ENCODE measurements at places on chromosomes 5 and 9.

- DNase-seq, result peak; percentile 28
These were observed 15.4 kb downstream of the CCL28 start for GRCh38 chr5:43396762-43397304.

- no peak for DNase-seq
These were observed 96.5 kb downstream of the JAKMIP2 start for GRCh38 chr5:147685993-147686392.

- DNase-seq, result peak; percentile 16
These were observed 25.8 kb upstream of the HMCN2 start for GRCh38 chr9:130239741-130240241.

- DNase-seq, result peak; percentile 46
These were observed 49.8 kb upstream of the ANGPTL2 start for GRCh38 chr9:127172066-127172707.

GRCh38 chr9:76086539-76086938 lies 196.1 kb downstream of the PCSK5 start:
- DNase-seq, result peak; percentile 9

DNA sequence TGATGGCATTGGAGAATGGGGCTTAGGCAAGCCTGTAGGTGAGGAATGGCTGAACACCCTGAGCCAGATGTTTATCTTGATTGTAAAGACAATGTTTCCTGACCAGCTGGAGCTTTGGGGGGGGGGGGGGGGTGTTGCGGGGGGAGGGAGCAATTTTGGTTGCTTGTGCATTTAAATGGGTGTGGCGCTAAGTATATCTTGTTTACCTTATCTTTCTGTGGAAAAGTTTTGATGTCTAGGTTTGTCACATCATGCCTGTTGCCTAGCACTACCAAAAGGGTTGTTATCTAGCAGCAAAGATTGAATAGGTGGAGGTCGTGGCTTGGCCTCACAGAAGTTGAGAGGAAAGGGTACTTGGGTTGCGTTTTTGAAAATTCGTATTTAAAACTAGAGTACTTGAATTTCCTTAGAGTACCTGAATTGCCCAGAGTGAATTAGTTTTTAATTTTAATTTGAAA lies 1.3 kb downstream of the SMAD5 start:
- no peak for DNase-seq

- no peak for DNase-seq
These were observed 523.1 kb downstream of the EFNA5 start for GRCh38 chr5:107147589-107147988.

GRCh38 chr5:74763504-74763903 lies 3.4 kb downstream of the GFM2 start:
- peak; percentile 5 for DNase-seq

- no peak for DNase-seq
These were observed 607 bp downstream of the UHRF2 start for GRCh38 chr9:6413365-6414246.

GRCh38 chr5:19733612-19734495 lies 254.1 kb downstream of the CDH18 start:
- DNase-seq, result no peak

- no peak for DNase-seq
These were observed 35.9 kb upstream of the HRH2 start for GRCh38 chr5:175621971-175622370.

GRCh38 chr9:102237520-102237919 lies 499.1 kb upstream of the GRIN3A start:
- DNase-seq, result no peak

DNA sequence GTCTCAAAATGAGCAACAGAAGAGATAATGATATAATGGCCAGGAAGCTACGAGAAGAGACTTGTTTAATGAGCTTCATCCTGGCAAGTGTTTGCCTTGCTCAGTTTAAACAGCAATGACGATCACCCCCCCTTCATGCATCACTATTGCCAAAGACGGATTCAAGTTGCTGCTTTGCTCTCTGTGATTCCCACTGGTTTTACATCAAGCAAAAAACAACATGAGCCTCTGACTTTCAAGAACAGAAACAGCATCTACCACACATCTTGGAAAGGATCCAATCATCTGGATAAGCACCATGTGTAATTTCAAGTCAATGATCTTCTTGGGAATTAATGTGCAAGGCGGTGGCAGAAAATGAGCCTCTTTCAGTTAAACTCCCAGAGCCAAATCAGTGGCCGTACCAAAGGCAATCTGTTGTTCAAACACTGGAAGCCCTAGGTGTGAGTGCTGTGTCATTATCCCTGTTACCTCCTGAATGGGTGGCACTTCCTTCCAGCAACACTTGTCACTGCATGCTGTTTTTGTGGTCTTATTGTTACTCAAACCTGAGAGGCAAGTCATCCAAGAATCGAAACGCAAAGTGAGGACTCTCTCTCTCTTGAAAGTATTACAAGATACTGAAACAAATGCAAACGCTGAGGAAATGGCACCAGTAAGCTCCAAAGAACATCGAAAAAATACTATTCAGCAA lies 72.8 kb downstream of the MED27 start:
- peak; percentile 38 for DNase-seq

- peak; percentile 69 for DNase-seq
These were observed 275.9 kb upstream of the WWC1 start for GRCh38 chr5:168015506-168015905.

GRCh38 chr9:97567894-97568202 lies 65.3 kb downstream of the TSTD2 start:
- no peak for DNase-seq

DNA sequence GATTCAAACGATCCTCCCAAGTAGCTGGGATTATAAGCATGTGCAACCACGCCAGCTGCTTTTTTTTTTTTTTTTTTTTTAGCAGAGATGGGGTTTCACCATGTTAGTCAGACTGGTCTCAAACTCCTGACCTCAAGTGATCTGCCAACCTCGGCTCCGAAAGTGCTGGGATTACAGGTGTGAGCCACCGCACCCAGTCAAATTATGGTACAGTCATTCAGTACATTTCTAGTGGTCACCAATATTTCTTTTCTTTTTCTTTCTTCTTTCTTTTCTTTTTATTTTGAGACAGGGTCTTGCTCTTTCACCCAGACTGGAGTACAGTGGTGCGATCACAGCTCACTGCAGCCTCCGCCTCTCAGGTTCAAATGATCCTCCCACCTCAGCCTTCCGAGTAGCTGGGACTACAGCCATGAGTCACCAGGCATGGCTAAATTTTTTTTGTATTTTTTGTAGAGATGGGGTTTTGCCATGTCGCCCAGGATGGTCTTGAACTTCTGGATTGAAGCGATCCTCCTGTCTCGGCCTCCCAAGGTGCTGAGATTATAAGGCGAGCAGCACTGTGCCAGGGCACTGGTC lies 25.4 kb upstream of the DCP2 start:
- DNase-seq, result no peak

GRCh38 chr5:36073595-36074216 lies 7.0 kb upstream of the UGT3A2 start:
- no peak for DNase-seq

DNA sequence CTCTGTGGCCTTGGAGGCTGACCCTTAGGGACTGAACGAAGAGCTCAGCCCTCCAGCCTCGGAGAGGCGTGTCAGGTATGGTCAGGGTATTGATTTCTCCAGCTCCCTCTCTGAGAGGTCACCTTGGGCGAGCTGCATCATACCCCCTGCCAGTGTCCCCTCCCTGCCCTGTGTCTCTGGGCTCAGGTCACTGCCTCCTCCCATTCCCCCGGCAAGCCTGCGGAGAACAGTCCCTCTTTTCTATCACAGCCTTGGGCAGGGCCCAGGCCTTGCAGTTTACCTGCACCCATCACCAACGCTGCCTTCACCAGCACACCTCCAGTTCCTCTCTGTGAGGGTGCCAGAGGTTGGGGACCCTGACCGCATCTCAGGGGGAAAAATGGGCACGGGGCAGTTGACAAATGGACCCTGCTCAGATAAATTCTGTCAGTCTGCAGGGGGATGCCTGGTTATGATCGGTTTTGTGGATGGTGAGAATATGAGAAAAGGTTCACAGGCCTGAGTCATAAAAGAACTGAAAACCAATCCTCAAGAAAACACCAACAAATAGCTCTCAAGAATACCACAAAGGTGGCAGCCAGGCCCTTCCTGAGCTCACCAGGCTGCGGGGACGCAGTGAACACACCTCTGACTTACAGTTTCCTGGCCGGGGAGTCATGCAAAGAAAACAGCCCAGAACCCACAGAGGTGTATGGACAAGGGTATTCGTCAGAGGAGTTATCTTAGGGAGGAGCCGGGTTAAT lies 24.7 kb upstream of the RXRA start:
- no peak for DNase-seq

- peak; percentile 29 for DNase-seq
These were observed 20.5 kb downstream of the CSF1R start for GRCh38 chr5:150065886-150066285.

DNA sequence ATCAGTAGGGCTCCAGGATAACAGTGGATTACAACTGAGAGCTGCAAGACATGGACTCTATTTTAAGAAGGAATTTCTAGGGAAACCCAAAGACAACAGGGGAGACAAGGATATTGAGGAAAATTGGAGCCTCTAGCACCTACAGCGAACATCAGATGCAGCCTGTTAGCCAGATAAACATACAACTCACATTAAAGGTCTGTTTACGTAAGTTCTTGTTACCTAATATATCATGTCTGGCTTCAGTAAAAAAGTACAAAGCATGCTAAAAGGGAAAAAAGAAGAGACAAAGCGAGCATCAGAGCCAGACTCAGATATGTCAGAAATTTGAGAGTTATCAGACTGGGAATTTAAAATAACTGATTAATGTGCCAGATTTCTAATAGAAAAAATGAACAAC lies 17.2 kb downstream of the GNPDA1 start:
- DNase-seq, result no peak

DNA sequence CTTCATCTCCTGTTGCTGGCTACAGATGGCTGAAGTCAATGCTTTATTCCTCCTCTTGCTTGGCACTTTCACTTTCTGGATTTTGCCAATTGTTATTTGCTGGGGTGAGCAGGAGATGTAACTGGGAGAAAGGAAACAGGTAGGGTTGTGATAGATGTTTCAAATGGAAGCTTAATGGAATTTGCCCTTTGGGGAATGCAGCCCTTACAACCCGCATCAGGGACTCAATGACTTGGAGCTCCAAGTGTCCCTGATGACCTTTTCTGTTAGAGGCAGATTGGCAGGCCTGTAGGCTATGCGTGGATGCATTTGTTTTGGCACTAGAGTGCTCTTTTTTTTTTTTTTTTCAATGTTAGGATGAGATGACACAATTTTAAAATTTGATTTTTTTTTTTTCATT lies 219.9 kb upstream of the GLRA1 start:
- DNase-seq, result no peak

- peak; percentile 18 for DNase-seq
These were observed 4.1 kb downstream of the SLC1A1 start for GRCh38 chr9:4494332-4494731.

- peak; percentile 52 for DNase-seq
These were observed 778 bp downstream of the TRIM41 start for GRCh38 chr5:181223729-181224389.

DNA sequence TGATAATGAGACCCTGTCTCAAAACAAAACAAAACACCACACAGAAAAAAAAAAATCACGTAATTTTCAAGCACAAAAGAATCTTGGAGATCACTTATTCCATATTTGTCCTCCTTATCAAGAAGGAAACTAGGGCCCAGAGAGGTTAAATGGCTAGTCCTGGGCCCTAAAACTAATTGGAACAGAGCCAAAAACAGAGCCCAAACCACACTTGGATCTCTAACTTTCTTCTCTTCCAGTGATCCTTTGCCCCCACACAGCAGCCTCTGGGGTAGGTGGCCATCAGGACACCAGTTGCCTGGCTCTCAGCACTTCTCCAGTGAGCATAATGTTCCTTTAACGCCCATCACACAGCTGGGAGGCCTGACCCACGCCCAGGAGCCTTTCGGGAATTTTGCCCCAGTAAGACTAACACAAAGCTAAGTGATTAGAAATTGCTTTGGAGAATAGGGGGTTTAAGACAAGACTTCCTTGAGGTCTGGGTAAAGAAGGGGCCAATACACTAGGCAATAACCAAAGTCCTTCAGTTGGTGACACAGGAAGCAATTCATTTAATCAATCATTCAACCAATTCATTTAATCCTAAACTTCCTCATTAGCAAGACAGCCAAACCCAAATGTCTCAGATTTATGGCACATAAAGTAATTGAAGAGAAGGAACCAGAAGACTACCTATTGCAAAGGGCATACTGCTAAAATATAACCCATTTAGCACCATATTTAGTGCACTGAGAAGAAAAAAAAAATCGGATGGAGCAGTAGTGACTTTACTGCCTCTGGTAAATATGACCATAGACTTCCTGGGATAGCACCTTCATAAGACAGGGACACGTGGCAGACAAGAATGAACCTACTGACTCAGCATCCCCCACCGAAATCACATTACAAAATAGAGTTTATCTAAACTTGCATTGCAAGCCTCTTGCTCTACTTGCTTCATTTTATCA lies 77.8 kb downstream of the ZNF608 start:
- no peak for DNase-seq

DNA sequence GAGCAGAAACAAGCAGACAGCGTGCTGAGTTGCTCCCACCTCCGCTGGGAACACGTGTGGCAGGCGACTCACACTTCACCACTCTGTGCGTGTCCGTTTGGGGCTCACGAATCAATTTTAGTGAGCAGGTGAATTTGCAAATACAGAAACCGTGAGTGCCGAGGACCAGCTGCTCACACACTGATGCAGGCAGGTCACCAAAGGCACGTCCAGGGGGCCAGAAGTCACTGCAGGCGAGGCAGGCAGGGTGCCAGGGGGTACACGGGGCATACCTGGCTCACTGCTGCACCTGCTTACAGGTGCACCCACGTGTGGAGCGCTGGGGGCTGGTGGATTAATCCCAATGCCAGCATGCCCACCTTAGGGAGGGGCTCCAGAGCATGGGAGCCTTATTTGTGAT lies 68.8 kb downstream of the ZNF354C start:
- no peak for DNase-seq

DNA sequence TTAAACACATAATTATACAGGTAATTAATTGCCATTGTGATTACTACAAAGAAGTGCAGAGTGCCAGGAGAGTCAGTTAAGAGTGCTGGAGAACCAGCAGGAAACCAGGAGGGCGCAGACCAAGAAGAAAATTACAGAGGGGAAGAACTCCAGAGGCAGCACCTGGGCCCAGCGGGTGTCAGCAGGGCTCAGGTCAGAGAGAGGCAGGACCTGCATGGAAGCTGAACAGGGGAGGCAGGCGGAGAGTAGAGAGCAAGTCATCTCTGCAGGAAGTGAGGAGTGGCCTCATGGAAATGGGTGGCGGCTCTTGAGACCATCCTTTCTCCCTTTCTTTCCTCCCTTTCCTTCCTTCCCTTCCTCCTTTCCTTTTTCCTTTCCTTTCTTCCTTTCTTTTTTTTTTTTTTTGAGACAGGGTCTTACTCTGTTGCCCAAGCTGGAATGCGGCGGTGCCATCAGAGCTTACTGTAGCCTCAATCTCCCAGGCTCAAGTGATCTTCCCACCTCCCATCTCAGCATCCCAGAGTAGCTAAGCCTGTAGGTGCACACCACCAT lies 4.0 kb upstream of the ZBTB34 start:
- DNase-seq, result no peak
